Kidney epithelial cell (primary cell): ENCODE measurements at places on chromosomes 12 and 14. TPM values are rescaled to one million over a fixed set of nuclear protein-coding genes. Genes with fewer than 3 reads are reported as not detected.

SMCO2 gene
- total RNA-seq: 0.58 and 1.5 TPM in 2 replicates

KRT6C gene
- total RNA-seq: not detected in 2 replicates

ALKBH1 gene
- total RNA-seq: 12.0 and 12.9 TPM in 2 replicates

KITLG gene
- 11.5 and 12.9 TPM in 2 replicates for total RNA-seq

KRT4 gene
- not detected in 2 replicates for total RNA-seq

DYRK4 gene
- total RNA-seq: 60.3 and 64.8 TPM in 2 replicates
